ENCODE measurements at places on chromosomes 12 and 14. TPM values are rescaled to one million over a fixed set of nuclear protein-coding genes. Genes with fewer than 3 reads are reported as not detected.

Gene SLC22A17
- 16.2 TPM for total RNA-seq

Gene IQSEC3
- total RNA-seq = not detected

DNA sequence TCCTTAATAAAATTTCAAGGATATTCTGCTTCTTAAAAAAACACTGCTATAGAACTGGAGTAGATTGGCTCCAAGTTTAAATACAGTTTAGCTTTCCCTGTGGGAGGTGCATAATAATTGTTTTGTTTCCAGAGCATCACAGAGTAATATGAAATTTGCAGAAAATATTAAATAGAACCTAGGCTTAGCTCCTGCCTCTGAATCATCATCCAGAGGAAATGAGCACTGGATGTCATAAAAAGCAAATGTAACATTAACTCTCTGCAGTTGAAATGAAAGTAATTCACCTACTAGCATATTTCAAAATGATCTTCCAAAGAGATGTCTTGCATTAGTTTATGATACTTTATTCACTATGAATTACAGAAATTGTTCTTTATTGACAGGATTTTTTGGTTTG, 769.8 kb downstream of the C12orf50 start:
- H3K4me3 ChIP-seq = no peak overlapping the region
- no peak for DNase-seq
- no peaks in the 10 kb centered on the region for H3K27me3 ChIP-seq

- no peaks in the 10 kb centered on the region for H3K36me3 ChIP-seq
- no peaks in the 10 kb centered on the region for H3K27me3 ChIP-seq
- DNase-seq = peak; percentile 47
- no peaks in the 10 kb centered on the region for H3K4me1 ChIP-seq
- H3K4me3 ChIP-seq = no peak overlapping the region
Observed at GRCh38 chr14:51484485-51484884, 167.2 kb upstream of the FRMD6 start.

Gene KCNK13
- total RNA-seq = 2.5 TPM
